ENCODE measurements at places on chromosomes 16 and 17. TPM values are rescaled to one million over a fixed set of nuclear protein-coding genes. Genes with fewer than 3 reads are reported as not detected.
A peak's percentile ranks its signal among the peaks of the same experiment; 100 is the strongest.

The DNAH2 gene
- not detected for total RNA-seq

The ZNF385C gene
- not detected for total RNA-seq

The MAP2K3 gene
- 42.6 TPM for total RNA-seq

The MEOX1 gene
- total RNA-seq = not detected

DNA sequence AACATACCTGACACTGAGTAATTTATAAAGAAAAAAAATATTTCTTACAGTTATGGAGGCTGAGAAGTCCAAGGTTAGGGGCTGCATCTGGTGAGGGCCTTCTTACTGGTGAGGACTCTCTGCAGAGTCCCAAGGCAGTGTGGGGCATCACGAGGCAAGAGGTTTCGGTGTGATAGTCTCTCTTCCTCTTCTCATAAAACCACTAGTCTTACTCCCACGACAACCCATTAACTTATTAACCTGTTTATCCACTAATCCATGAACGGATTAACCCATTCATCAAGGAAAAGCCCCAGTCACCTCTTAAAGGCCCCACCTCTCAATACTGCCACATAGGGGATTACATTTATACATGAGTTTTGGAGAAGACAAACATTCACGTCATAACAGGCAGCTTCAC lies 20.1 kb downstream of the CIITA start:
- no peak for DNase-seq
- H3K36me3 ChIP-seq = no peaks in the 10 kb centered on the region
- H3K27me3 ChIP-seq = 0 out of 2 replicates have a peak, but pooled peaks cover 3% of the 10 kb centered on the region
- H3K4me1 ChIP-seq = no peaks in the 10 kb centered on the region

GRCh38 chr16:61871837-61872777 lies 164.1 kb downstream of the CDH8 start:
- no peaks in the 10 kb centered on the region for H3K36me3 ChIP-seq
- H3K4me1 ChIP-seq = no peaks in the 10 kb centered on the region
- DNase-seq = no peak
- no peaks in the 10 kb centered on the region for H3K27me3 ChIP-seq

GRCh38 chr17:1762901-1763898 lies 1.3 kb downstream of the SERPINF1 start:
- H3K27me3 ChIP-seq = no peaks in the 10 kb centered on the region
- H3K4me3 ChIP-seq = peak overlapping the region; percentile 42
- H3K36me3 ChIP-seq = no peaks in the 10 kb centered on the region

GRCh38 chr17:58335779-58336455 lies 7.3 kb upstream of the TSPOAP1 start:
- DNase-seq = no peak
- H3K27me3 ChIP-seq = no peaks in the 10 kb centered on the region
- no peak overlapping the region for H3K27ac ChIP-seq
- H3K4me3 ChIP-seq = no peak overlapping the region
- H3K36me3 ChIP-seq = no peaks in the 10 kb centered on the region
- H3K4me1 ChIP-seq = peaks cover 41% of the 10 kb centered on the region

DNA sequence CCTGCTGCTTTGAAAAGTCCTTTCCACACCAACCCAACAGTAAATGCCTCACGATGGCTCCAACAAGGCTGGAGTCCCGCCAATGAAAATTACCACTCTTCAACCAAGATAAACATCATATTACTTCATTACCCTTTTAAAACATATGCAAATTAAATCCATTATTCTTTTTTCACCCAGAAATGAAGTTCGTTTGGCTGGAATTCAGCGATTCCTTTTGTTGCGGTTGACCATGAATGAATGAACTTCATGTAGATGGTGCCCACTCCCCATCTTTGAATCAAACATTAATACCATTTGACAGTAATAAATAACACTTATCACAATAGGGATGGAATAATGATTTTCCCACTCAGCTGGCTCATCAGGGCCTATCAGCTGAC lies 211.5 kb upstream of the TOX3 start:
- H3K4me3 ChIP-seq = no peak overlapping the region
- no peak for DNase-seq
- H3K27ac ChIP-seq = no peak overlapping the region
- no peaks in the 10 kb centered on the region for H3K27me3 ChIP-seq

- DNase-seq = peak; percentile 96
- no peaks in the 10 kb centered on the region for H3K36me3 ChIP-seq
- peak overlapping the region; percentile 50 for H3K27ac ChIP-seq
- no peak overlapping the region for H3K4me3 ChIP-seq
Observed at GRCh38 chr17:46832945-46833839, 14.7 kb upstream of the WNT3 start.

GRCh38 chr17:60630352-60630751 lies 30.4 kb downstream of the PPM1D start:
- H3K27me3 ChIP-seq = no peaks in the 10 kb centered on the region
- H3K27ac ChIP-seq = no peak overlapping the region
- no peaks in the 10 kb centered on the region for H3K4me1 ChIP-seq

DNA sequence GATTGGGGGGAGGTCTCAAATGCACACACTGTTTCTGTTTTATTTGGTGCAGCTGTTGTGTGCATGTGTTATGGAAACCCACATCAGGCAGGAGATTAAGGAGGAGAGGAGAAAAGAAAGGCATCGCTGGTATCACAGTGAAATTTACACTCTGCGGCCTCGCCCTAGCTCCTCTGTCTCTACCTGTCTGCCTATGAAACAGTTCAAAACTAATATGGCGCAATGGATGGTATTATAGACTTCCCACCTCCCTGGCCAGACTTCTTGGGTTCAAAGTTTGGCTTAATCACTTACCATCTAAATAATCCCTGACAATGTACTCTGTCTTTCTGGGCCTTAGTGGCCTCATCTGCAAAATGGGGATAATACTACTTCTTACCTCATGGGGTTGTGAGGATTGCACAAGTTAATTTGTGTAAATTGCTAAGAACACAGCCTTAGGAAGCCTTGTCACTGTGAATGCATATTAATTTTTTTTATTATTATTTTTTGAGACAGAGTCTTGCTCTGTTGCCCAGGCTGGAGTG lies 1.4 kb upstream of the ABCC1 start:
- no peaks in the 10 kb centered on the region for H3K36me3 ChIP-seq
- H3K27ac ChIP-seq = no peak overlapping the region
- no peak overlapping the region for H3K4me3 ChIP-seq
- H3K27me3 ChIP-seq = no peaks in the 10 kb centered on the region
- DNase-seq = no peak
- H3K4me1 ChIP-seq = peaks cover 33% of the 10 kb centered on the region

- no peak for DNase-seq
- H3K4me3 ChIP-seq = no peak within 1 kb of the TSS
- no peaks in the 10 kb centered on the region for H3K4me1 ChIP-seq
Observed at GRCh38 chr16:77434530-77435271, at the start of gene ADAMTS18. Gene ADAMTS18, minus strand, starts transcription at chr16:77435034. Its CDS starts 339 bp downstream, at chr16:77434695.

DNA sequence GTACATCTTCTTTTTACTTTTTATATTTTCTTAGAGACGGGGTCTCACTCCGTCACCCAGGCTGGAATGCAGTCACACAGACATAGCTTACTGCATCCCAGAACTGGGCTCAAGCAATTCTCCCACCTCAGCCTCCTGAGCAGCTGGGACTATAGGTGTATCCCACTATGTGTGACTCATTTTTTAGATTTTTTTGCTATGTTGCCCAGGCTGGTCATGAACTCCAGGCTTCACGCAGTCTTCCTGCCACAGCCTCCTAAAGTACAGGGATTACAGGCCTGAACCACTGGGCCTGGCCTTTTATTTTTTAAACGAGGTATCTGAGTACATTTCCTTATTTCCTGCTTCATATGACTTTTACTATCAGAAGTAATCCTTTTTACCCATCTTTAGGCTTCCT lies 48.0 kb downstream of the GLG1 start:
- H3K4me1 ChIP-seq = peaks cover 11% of the 10 kb centered on the region
- H3K27ac ChIP-seq = no peak overlapping the region
- H3K27me3 ChIP-seq = no peaks in the 10 kb centered on the region
- DNase-seq = no peak
- no peak overlapping the region for H3K4me3 ChIP-seq

- no peak for DNase-seq
- no peaks in the 10 kb centered on the region for H3K4me1 ChIP-seq
- H3K36me3 ChIP-seq = no peaks in the 10 kb centered on the region
Observed at GRCh38 chr16:85935974-85936760, 37.2 kb downstream of the IRF8 start.

DNA sequence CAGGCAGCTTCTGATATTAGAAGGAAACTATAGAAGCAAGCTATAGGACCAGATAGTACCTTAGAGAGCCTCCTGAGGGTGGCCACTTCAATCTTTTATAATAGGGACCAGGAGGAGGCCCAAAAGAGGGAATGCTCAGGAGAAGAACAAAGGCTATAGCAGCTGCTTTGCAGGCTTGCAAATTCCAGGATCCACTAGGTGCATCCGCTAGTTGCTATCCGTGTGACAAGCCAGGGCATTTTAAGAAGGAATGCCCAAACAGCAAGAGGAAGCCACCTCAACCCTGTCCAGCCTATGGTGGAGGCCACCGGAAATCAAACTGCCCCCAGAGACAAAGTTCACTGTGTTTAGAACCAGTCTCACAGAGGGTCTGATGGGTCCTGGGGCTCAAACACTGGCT lies 192.6 kb upstream of the KIF2B start:
- H3K4me1 ChIP-seq = peaks cover 39% of the 10 kb centered on the region
- H3K36me3 ChIP-seq = no peaks in the 10 kb centered on the region
- H3K4me3 ChIP-seq = no peak overlapping the region
- no peak overlapping the region for H3K27ac ChIP-seq
- no peaks in the 10 kb centered on the region for H3K27me3 ChIP-seq

DNA sequence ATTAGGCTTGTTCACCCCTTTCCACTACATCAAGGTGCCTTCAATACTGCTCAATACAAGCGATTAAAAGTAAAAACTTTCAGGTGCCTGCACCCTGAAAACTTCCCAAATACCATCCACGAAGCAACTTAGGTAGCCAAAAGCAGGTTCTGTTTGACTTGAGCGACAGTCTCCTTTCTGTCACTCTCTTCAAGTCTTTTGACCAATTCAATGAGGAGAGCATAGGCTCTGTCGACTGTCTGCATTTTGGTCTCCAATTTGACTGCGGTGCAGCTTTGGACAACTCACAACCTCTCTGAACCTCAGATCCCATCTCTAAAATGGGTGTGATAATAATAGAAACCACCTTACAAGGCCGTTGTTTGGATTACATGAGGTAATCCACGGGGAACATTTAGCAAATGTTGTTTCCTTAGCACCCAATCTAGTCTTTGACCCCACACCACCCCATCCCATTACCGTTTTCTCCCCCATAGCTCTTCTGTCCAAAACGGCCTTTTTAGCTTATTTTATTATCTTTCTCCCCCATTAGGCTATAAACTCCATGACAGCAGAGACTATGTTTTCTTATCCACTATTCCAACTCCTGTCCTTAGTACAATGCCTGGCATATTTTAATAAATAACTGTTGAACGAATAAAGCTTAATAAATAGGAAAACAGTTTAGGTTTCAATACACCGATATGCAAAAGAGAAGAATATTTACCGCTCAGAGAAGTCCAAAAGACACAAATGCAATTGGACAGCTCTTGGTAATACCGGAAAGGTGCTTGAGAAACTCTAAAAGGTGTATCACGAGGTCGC lies 999 bp downstream of the MARF1 start:
- no peaks in the 10 kb centered on the region for H3K27me3 ChIP-seq
- H3K4me1 ChIP-seq = peaks cover 27% of the 10 kb centered on the region
- DNase-seq = no peak
- peak overlapping the region; percentile 94 for H3K4me3 ChIP-seq

DNA sequence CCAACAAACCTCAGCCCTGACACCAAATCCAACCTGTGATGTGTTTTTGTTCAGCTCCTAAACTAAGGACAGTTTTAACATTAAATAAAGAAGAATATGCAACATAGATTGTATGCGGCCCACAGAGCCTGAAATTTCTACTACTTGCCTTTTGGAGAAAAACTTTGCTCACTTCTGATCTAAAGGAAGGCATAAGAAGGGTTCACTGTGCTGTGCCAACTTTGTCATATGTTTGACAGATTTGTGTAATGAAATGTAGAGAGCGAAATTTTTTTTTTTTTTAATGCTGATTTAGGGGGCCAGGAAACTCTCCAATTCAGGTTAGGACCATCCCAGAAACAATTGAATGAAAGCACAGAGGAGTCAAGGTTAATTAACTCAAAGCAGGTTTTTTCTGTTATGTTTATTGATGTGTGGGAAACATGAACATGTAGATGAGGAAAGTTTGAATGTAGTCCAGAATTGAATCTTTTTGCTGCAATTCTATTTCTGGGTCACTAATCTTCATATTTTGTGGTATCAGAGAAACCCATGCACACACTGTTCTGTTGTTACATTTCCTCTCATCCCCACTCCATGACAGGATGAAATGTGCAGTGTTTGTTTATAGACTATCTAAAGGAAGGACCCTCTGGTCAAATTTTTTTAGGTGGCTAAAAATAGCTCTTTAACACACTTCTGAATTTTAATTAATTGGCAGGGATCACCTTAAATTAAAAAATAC lies 71.5 kb downstream of the TAOK1 start:
- no peak overlapping the region for H3K27ac ChIP-seq
- no peak for DNase-seq
- H3K27me3 ChIP-seq = no peaks in the 10 kb centered on the region
- peaks cover 17% of the 10 kb centered on the region for H3K36me3 ChIP-seq

- H3K27me3 ChIP-seq = peaks cover 18% of the 10 kb centered on the region
- H3K27ac ChIP-seq = no peak overlapping the region
- H3K4me1 ChIP-seq = no peaks in the 10 kb centered on the region
- no peak for DNase-seq
- H3K4me3 ChIP-seq = no peak overlapping the region
- H3K36me3 ChIP-seq = no peaks in the 10 kb centered on the region
Observed at GRCh38 chr17:34654881-34655276, 75.5 kb downstream of the TMEM132E start.

- no peak overlapping the region for H3K27ac ChIP-seq
- H3K4me3 ChIP-seq = no peak overlapping the region
- H3K4me1 ChIP-seq = no peaks in the 10 kb centered on the region
- no peaks in the 10 kb centered on the region for H3K27me3 ChIP-seq
Observed at GRCh38 chr17:53463363-53463762, 359.4 kb upstream of the KIF2B start.
